ENCODE measurements at places on chromosomes 6 and 20.

DNA sequence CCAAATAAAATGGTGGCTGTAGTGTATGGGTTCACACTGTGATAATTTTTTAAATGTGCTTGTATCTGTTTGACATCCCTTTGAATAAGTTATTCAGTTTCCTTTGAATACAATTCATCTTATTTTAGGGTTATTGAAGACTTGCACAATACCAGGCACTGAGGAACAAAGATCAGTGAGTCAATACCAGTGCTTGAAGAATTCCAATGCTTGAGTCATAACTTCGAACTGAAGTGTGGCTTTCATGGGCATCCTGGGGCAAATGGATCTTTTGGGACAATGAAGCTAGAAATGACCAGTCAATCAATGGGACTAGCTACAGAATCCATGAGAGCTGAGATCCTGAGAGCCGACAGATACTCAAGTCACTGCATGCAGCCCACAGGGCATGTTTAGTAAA is 349.9 kb upstream of the FLRT3 start:
- DNase-seq, result no peak

DNA sequence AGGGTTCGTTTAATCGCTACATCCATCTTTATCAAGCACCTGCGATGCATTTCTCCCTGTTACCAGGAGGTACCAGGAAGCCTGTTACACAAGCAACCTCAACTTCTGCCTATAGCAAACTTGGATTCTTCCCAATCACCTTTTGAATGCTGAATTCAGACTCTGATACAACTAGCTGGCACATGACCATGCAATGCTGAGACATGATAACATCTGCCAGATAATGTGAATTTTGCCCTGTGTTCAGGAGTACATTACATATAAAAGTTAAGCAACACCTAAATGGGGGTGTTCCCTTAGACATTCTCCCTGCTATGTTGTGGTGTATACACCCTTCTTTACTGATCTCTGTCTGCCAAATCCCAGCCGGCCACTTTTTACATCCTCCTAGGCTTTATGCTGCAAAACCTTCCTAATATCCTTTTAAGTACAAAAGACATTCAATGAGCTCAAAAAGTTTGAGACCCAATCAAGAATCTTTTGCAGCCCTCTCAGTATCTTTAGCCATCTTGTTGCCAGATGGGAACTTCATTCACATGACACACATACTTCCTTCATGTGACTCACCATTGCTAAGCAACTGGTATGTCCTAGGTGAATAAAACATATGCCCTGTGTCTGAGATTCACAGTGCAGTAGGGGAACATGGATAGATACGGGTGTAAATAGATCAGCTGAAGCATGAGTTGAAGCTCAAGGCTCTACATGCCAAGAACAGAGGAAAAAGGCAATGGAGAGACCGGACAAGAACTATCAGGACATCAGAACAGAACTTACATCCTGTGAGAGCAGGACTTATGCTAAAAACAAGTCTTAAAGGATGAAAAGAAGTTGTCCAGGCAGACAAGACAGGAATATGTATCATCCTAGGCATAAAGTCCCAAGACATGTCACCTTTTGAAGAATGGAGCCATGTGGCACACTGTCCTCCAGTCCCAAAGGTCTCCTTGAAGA is 84.3 kb downstream of the ZHX3 start:
- no peak for DNase-seq

DNA sequence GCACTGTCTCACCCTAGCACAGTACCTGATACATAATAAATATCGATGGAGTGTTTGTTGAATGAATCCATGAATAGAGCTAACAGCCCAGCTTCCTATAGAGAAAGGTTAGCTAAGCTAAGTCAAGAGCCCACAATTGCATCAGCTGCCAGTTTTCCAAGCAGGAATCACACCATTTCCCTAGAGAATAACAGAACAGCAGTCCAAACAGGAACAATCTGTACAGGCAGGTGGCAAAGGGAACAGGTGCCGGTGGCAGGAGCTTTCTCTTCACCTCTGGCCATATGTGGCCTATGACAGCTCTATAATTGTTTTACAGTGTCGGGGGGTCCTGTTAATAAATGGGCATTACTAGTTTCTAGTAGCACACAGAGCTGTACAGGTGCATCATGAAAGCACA is 38.8 kb downstream of the ISM1 start:
- no peak for DNase-seq

- no peak for DNase-seq
Measured at GRCh38 chr6:50610562-50610961, 102.8 kb upstream of the TFAP2D start.

DNA sequence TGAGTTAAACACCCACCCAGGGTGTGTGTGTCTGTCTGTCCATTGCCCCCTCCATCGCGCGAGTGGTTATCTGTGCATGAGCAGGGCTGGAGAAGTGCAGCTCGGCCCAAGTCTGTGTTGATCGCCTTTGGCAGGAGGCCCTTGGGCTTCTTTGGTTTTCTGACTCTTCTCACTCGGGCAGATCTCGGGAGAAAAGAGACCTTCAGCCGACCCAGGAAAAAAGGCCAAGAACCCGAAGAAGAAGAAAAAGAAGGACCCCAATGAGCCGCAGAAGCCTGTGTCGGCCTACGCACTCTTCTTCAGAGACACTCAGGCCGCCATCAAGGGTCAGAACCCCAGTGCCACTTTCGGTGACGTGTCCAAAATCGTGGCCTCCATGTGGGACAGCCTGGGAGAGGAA is 132.9 kb downstream of the JPH2 start:
- DNase-seq, result no peak

DNA sequence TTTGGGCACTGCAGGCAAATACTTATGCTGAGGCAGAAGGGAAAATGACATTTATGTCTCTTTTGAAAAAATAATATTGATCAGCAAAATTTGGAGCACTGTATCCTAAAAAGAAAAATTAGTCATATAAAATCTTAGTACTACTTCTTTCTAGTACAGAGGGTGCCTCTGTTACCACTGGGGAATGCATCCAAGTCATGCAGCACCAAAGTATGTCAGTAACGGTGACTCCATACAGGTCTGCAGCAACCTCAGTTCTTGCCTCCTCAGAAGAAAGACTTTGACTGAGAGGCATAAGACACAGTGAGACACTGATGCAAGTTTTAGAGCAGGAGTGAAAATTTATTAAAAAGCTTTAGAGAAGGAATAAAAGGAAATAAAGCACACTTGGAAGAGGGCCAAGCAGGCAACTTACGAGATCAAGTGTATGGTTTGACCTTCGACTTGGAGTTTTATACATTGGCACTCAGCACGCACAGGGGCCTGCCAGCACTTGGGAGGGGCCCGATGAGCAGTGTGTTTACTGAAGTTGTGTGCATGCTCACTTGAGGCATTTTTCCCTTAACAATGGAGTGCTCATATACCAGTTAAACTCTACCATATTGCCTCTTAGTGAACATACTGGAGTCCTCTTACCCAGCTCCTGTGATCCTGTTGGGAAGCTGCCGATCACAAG is 1244.8 kb downstream of the EPHA7 start:
- DNase-seq, result no peak

GRCh38 chr6:145349950-145350510 is 385.3 kb downstream of the EPM2A start:
- no peak for DNase-seq

GRCh38 chr20:63011798-63012197 is 5.0 kb upstream of the BHLHE23 start:
- no peak for DNase-seq

GRCh38 chr20:10462516-10462915 is 27.4 kb downstream of the SLX4IP start:
- no peak for DNase-seq

- DNase-seq, result no peak
Measured at GRCh38 chr6:122289762-122290539, 109.5 kb upstream of the HSF2 start.

GRCh38 chr6:53916804-53917463 is 122.1 kb downstream of the LRRC1 start:
- DNase-seq, result no peak

DNA sequence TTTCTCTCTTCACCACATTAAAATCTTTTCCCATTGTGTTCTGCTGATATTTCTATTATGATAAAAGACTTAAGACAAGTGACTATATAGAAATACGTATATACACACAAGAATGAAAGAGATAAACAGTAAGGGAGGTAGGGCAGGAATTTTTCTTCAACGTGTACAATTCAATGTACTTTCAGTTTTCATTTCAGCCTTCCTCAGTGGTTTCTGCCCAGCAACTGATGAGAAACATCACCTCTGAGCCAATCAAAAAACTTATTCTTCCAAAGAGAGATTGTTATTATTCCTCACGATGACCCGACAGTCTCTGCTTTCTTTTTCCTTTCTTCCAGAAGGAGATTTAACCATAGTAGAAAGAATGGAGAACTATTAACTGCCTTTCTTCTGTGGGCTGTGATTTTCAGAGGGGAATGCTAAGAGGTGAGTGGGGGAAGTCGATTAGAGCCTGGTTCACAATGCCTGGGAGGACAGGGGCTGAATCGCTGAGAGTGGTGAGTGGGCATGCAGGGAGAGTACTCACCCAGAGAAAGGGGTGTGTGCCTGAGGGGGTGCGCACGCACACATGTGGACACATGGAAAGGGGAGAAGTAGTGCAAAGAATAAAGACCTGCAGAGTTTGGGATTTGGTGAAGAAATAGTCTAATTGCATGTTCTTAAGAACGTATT is at the start of gene BTN3A1:
Gene BTN3A1, plus strand, starts transcription at position 289 of the 672 bp plus-strand sequence. CDS start 3,289 bp downstream, outside the sequence.
- DNase-seq, result peak; percentile 56

GRCh38 chr6:111995404-111995803 is 58.5 kb upstream of the CCN6 start:
- DNase-seq, result no peak

- no peak for DNase-seq
Measured at GRCh38 chr20:62395311-62396242, 8.7 kb downstream of the RPS21 start.

- DNase-seq, result no peak
Measured at GRCh38 chr6:89818977-89819335, 638 bp downstream of the MDN1 start.

DNA sequence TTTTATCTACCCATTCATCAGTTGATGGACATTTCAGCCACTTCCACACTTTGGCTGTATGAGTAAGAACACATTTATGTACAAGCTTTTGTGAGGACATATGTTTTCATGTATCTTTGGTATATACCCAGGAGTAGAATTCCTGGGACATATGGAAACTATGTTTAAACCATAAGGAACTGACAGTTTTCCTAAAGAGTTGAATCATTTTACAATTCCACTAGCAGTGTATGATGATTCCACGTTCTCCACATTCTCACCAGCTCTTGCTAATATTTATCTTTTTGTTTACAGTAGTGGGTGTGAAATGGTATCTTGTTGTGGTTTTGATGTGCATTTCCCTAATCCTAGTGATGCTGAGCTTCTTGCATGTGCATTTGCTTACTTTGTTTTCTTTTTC is 338.1 kb downstream of the PLCB1 start:
- no peak for DNase-seq

DNA sequence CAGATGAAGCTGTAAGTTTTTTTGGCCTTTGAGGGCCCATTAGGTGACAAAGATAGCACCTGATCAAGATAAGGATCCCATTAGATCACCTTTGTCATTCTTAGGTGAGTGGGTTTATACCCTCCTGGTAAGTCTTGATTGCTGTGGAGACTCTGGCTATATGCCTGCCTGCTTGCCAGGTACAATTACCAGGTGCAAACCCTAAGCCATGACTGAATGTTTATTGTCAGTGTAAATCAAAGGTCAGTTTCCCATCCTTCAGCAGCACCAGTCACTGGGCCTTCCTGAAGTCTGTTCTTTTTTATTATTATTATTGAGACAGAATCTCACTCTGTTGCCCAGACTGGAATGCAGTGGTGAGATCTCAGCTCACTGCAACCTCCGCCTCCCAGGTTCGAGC is 106.4 kb upstream of the FOXO3 start:
- DNase-seq, result no peak

DNA sequence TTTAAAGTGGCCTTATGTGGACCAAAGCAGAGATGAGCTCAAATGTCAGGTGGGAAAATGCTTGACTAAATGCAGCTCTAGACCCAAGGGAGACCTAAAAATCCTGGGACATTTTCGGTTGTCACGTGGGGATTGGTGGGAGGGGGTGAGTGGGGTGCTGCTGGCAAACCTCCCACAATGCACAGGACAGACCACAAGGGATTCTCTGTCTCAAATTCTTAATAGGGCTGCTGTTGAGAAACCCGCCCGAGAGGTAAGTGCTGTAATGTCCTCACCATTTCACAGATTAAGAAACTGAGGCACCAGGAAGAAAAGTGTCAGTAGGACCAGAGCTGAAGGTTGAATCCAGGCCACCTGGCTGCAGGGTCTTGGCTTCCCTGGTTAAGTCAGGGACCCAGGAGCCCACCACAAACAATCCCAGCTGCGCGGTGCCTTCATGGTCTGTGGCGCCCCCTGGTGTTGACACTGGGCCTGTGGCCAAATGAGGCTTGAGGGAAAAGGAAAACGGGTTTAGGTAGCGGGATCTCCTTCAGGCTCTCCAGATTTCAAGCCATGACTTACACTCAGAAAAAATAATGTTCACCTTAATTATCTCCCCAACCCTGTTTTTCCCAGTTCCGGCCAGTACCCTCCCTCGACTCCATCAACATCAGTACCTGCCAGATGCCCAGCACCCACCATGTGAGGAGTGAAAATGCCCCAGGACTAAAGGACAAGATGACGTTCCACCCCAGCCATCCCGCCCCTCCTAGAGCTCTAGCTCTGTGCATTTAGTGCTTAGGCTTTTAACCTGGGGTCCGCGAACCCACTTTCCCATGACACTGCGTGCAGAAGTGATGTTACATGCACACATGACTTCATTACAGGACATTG is 7.2 kb downstream of the HLA-G start:
- DNase-seq, result no peak

DNA sequence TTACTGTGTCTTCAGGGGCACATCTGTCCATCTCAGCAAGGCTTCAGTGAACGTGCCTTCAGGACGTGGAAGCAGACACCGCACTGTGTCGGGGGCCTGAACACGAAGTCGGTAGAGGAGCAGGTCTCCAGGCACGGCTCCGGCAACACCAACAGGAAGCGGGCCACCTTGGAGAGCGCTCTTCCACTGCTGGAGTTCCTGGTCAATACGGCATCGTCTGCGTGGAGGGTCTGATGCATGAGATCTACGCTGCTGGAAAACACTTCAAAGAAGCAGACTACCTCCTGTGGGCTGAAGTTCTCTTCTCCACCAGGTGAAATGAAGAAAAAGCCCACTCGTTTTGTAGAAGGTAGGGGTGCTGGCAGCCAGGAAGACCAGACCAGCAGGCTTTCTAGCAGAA is 69.3 kb upstream of the SLCO4A1 start:
- no peak for DNase-seq

All from omental fat pad (tissue), 4 donors.